Parietal lobe (tissue), 2 donors: ENCODE measurements at places on chromosomes 6 and 20. TPM values are rescaled to one million over a fixed set of nuclear protein-coding genes. Genes with fewer than 3 reads are reported as not detected.

ARHGAP18 gene
- total RNA-seq = 16.3 TPM

DLK2 gene
- 8.5 TPM for total RNA-seq

ADGB gene
- 0.31 TPM for total RNA-seq

MMP24 gene
- 82.6 TPM for total RNA-seq

ZSCAN16 gene
- 24.4 TPM for total RNA-seq

ARMC12 gene
- total RNA-seq = 0.31 TPM

C2 gene
- total RNA-seq = 3.1 TPM

HEY2 gene
- total RNA-seq = 1.3 TPM

CCM2L gene
- 2.8 TPM for total RNA-seq

ZNF311 gene
- 8.1 TPM for total RNA-seq

DDX27 gene
- total RNA-seq = 25.0 TPM

IL20RA gene
- not detected for total RNA-seq

NKAPL gene
- total RNA-seq = 5.0 TPM

CFB gene
- 1.9 TPM for total RNA-seq

KIF25 gene
- not detected for total RNA-seq

STK38 gene
- total RNA-seq = 22.8 TPM

CST11 gene
- total RNA-seq = not detected

VTA1 gene
- total RNA-seq = 124 TPM

ZNF831 gene
- not detected for total RNA-seq

FAM162B gene
- 1.3 TPM for total RNA-seq

ABCF1 gene
- 24.7 TPM for total RNA-seq
